Stimulated activated naive B cell treated with anti-CD40 and anti-IgM and Interleukin-4, amounts not matched to agents 10 μg/mL and 1 μg/mL and 100 μg/mL, for 72 hours (primary cell): ENCODE measurements at places on chromosomes 1 and 21.

GRCh38 chr1:173122344-173122935 lies 71.7 kb upstream of the TNFSF18 start:
- no peak for DNase-seq

DNA sequence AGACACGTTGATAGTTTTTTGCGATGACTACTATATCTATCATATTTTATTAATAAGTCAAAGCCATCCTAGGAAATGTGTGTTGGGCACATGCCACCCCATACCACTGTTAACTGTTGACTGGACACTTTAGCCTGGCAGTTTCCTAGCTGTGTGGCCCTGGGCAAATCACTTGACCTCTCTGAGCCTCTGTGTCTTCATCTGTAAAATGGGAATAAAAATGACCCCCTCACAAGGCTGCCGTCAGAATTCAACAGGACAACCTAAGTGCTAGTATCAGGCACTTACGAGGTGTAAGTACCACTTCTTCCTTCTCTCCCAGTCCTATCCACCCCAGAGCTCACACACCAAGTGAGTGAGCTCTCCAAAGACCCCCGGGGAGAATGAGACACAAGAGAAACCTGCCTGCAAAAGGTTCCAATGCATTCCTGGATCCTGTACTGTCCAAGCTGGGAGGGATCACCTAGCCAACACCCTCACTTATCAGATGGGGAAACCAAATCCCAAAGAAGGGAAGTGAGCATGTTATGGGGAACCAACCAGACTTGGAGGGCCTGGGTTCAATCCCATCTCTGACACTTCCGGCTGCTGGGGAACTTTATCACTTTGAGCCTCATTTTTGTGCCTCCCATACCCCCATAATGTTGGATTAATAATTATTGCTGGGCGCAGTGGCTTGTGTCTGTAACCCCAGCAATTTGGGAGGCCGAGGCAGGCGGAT lies 24.9 kb downstream of the HSPG2 start:
- DNase-seq, result no peak

- DNase-seq, result no peak
These were observed 6.7 kb downstream of the C1orf105 start for GRCh38 chr1:172427191-172427590.

DNA sequence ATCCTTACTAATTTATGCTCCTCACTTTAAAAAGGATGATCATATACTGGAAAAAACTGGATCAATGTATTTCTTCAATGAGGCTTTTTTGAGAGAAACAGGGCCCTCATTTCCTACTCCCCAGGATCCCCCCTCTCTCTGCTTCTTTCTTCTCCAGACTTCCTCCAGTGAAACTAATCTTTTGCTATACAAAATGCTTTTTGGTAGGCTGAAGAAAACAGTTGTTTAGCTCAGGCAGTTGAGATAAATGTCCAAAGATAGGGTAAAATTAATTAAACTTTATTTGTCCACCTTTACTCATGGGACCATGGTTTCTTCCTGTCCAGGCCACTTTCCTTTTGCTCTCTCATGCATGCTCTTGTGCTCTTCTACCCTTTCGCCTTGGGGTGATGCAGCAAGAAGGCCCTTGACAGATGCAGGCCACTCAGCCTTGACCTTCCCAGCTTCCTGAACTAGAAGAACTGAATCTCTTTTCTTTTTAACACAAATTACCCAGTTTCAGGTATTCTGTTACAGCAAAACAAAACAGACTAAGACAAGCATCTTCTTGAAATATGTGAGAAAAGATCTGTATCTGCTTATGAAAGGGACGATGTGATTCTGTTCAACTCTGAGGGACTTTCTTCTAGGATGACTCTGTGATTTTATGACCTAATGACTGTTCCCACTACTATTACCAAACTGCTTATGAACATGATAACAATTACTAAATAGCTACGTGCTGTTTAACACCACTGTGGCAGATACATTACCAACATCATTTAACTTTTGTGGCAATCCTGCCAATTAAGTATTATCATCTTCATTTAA lies 63.7 kb downstream of the NVL start:
- no peak for DNase-seq

DNA sequence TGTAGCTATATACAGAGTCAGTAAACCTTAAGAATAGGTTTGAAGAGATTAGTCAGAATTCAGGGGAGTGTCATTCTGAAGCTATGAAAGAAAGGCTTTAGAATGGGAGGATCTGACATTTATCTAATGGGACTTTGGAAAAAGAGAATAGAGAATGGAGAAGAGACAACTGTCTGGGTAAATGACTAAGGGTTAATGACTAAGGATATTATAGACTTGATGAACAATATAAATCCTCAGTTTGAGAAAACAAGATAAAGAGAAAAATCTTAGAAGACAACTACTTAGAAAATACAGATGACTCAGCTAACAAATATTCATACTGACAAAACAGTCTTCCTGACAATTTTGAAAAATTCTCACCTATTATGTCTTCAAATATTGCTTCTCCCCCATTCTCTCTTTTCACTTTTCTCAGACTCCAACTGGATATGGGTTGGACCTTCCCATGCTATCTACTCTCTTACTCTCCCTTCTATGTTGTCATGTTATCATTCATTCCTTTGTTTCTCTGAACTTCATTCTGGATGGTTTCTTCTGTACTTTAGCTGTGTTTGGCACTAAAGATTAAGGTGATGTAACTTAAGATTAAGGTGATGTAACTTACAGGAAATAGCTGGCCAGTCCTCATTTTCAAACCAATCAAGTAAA lies 20.4 kb downstream of the SLC16A1 start:
- no peak for DNase-seq

GRCh38 chr1:71147637-71148360 lies 67.0 kb upstream of the ZRANB2 start:
- DNase-seq, result no peak

DNA sequence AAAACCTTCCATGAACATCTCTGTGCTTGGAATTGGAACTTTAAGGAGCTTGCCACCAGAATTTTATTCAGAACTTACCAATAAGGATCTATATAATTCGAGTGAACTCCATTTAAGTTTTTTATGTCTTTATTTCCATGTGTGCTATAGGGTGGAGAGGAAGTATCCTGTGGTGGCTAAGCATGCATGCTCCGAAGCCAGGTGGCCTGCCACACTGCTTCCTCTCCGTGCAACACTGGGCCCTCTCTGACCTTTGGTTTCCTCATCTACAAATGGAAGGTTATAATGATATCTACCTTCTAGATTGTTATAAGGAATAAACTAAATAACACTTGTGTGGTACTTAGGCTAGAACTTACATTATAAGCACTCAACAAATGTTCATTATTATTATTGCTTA lies 382.1 kb downstream of the PTPRC start:
- no peak for DNase-seq

DNA sequence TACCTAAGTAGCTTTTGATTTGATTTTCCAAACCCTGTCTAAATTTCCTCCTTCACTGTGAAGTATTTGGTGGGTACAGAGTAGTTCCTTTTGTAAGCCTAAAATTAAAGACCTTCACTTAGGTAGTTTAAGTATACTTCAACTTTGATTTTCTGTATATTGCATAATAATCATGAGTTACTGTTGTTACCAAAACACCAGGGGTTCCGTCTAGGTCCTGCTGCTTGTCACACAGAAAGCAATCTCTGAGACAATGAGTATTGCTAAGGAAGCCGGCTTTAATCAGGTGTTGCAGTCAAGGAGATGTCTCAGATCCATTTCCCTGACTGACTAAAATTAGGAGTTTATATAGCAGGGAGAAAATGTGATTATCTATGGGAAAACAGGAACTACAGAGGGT lies 15.3 kb downstream of the RPS6KC1 start:
- no peak for DNase-seq

DNA sequence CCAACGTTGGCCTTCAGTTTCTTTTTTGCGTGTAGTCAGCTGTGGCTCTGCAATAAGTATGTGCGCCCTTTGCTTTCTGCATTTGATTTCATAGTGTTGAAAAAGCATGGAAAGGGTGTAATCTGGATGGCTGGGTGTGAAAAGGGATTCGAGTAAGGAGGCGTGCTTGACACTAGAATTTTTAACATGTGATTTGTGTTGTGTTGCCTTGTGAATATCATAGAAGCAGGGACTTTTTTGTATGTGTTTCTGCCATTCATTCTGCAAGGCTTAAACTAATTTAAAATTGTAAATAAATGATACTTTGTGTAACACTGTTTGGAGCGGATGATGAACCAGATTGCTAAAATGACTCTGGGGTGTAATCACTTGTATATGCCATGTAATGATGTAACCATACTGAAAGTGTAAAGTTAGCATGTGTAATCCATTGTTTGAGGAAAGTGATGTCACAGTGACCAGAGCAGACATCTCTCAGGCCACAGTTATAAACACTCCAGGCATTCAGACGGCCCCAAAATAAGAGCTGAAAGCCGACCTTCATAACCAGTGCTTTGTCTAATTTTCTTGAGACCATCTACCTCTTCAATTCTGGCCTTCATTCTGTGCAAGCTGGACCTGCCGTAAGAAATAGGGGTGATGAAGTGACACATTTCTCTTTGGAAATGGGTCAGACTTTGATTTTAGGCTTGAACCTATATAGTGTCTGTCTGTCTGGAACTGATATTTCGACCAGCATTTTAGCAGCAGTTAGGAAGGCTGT lies 618 bp downstream of the SH3BGR start:
- no peak for DNase-seq

GRCh38 chr1:75334876-75335389 lies 200.7 kb downstream of the LHX8 start:
- no peak for DNase-seq

DNA sequence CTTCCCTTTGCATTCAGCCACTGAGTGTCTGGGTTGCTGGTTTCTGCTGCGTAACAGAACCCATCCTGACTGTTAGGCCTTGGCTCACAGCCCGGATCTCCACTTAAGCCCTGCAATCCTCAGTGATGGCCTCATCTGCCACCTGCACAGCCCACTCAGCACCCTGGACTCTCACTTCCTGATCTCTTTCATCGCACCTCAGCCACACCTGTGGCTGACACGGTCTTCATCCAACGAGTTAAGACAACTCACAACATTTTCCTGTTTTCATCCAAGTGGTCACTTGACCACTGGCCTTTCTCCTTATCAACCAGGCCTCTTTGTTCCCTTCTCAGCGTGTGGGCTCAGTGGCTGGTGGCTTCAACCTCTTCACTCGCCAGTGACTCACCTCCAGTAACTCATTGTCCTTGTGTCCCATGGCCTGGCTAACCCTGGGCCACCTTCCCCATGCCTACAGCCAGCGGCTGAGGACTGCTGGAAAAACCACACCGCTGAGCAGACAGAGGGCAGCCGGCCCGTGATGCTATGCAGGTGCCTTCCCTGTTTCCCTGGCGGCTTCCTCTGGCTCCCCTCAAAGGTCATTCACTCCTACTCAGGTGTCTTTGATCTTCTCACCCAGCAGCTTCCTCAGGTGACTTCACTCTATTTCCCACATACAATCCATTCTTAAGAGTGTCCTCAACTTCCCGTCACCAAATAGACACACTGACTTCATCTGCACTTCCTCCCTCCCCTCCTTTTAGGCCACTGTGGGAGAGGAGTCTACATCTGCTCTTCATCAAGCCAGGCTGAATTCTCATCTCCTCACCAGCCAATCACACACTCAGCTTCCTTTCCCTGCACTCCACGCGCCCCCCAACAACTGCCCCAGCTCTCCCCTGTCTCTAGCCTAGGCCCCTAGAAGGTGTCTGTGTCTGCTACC lies 19.9 kb upstream of the EDN2 start:
- DNase-seq, result no peak

- DNase-seq, result no peak
These were observed 330.8 kb downstream of the NPHP4 start for GRCh38 chr1:5661196-5662085.

- DNase-seq, result no peak
These were observed 386.6 kb downstream of the KIF26B start for GRCh38 chr1:245541369-245541768.

- no peak for DNase-seq
These were observed 215.7 kb upstream of the FGGY start for GRCh38 chr1:59081181-59081580.

DNA sequence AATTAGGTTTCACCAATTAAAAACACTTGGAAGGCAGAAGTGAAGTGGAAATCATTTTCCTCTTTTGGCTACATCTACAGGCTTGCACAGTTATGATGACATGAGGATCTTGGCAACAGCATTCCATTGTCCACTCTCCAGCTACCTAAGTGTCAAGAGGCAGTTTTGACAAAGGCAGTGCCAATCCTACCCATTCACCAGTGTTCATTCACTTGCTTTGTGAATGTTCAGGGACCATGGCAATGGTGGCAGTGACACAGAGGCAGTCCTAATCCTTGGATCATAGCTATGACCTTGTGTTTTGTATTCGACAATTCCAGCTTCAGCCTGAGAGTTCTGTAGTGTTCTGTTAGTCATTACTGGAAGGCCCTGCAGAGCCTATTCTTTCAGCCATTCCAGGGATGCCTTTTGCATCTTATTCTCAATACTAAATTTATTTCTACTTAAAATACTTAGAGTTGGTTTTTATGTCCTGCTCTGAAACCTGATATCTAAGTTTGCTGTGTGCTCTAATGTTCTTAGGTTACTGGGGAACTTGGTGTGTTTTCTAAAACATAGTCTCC lies 36.7 kb downstream of the CRB1 start:
- no peak for DNase-seq

DNA sequence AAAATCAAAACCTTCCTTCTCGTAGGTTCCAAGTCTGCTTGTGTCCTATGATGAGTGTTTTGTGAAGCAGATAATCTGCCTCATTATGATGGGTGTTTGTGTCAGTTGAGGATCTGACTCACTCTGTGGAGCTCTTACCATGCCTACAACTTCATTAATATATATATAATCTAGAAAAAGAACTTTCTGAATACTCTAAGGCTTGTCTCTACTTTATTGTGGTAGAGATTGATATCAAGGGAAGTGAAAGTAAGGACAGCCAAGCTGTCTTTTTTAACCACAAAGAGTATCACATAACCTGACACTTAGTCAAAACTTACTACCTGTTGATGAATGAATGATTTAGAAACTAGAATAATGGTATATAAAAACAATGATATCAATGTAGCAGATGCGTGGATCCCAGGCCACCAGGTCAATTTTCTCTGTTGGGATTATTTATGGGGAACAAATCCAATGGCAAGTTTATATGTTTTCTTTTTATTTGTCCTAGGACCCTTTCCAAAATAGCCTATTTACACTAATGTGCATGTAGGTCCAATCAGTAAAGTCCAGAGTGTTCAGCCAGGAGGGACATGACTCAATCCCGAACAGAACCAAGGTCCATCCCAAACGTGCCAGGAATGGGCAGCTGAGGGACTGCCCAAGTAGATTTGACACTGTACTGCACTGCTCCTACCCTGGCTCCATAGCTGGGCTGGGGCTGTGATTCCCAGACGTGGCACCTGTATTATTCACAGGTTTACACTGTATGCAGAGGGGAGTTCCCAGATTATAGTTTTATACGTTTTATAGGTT lies 182.3 kb upstream of the GREM2 start:
- DNase-seq, result no peak

GRCh38 chr1:15808955-15809354 lies 1.5 kb upstream of the UQCRHL start:
- no peak for DNase-seq

GRCh38 chr1:35434703-35435102 lies 122.5 kb downstream of the KIAA0319L start:
- no peak for DNase-seq

GRCh38 chr21:28953247-28953646 lies 39.4 kb downstream of the LTN1 start:
- DNase-seq, result no peak

GRCh38 chr21:45834026-45834715 lies 147.4 kb upstream of the COL6A1 start:
- DNase-seq, result no peak

- no peak for DNase-seq
These were observed 10.6 kb upstream of the S100A11 start for GRCh38 chr1:152047413-152047729.

- no peak for DNase-seq
These were observed 6.3 kb upstream of the PRDM15 start for GRCh38 chr21:41885341-41886024.
